ENCODE measurements at places on chromosomes 6 and 20.

DNA sequence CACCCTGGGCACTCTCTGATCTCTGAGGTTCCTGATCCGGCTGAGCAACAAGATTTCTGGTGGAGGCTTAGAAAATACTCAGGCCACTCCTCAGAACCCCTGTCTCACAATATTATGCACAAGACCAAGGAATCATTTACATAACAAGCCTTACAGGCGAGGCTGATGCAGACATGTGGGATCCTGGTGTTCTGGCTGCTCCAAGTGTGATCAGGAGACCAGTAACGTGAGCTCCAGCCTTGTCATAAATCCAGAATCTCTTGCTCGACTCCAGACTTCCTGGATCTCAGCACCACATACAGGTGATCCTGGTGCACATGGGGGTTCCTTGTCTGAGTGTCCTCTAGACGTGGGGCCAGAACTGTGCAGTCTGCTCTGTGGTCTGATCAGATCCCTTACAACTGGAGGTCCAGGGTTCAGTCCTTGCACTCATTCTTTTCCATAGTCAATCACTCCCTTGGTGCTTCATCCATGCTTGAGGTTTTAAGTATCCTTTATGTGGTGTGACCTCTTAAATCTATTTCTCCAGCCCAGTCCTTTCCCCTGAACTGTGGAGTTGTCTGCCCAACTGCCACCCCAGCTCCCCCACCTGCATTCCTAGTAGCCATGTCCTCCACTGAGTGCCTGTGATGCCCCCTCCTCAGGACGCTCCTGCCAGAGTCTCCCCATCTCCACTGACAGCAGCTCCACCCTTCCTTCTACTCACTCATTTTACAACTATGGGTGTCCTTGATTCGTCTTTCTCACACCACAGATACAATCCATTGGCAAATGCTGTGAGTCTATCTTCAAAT lies 5.1 kb downstream of the HLA-C start:
- DNase-seq = no peak

GRCh38 chr6:24658573-24659560 lies 7.8 kb downstream of the TDP2 start:
- DNase-seq = no peak

DNA sequence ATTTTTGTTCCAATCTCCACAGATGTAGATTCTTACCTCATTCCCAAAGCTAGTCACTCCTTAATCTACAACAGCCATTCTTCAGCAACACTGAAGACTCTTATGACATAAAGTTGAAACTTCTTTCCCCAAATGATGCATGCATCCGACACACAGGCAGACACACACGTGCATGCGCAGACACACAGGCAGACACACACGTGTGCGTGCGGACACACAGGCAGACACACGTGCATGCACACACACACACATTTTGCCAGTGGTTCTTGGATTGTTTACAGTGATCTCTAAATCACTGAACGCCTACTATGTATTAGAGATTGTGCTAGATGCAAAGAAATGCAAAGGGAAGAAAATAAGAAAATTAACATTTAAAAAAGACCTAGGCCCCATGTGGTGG lies 9.0 kb upstream of the TRPC4AP start:
- DNase-seq = no peak

- no peak for DNase-seq
These were observed 54.7 kb upstream of the PDE7B start for GRCh38 chr6:135796643-135797305.

DNA sequence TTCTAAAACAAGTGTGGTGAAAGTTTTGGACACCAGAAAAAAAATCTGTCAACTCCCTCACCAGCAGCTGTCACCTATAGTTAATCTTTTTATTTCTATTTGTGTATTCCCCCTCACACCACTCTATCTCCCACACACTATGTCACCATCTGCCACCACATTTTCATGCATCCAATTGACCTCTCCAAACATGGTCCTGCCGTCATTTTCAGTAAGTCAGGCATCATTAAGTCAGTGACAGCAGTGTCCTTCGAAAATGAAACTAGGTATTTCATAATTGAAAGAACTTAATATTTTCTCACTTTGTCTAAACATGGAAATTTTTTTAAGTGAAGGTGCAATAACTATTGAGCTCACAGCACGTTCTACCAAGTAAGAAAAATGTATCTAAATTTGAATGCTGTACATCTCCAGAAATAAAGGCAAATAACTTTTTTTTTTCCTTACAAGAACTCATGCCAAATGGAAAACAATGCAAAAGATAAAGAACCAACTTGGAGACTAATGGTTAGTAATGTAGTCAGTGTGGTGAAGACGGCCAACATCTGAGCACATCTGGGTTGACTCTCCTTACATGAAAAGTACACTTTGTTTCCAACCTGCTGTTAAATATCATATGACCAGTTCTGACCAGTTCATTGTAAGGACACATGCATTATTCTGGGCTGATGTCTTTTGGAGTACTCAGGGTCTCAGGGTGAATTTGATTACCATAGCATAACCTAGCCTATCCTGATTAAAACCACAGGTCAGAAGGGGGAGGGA lies 623.3 kb upstream of the MANEA start:
- no peak for DNase-seq

GRCh38 chr20:34049897-34050695 lies 56.4 kb downstream of the RALY start:
- DNase-seq = no peak

DNA sequence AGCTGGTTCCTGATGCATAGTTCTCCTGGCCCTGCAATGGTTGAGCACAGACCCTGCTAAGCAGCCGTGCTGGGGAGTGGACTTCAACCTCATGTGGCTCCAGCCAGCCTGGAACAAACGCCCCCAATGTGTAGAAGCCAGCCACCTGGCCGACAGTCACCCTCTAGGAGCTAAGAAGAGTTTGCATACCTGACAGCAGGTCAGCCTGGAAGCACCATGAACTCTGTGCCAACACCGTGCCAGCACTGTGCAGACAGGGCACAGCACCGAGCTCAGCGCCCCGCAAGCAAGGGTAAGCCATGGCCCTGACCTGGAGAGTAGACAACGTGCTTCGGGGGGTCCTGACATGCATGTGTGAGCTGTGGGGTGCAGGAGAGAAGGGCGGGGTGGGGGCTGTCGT lies 356.3 kb downstream of the ZFAND3 start:
- no peak for DNase-seq

DNA sequence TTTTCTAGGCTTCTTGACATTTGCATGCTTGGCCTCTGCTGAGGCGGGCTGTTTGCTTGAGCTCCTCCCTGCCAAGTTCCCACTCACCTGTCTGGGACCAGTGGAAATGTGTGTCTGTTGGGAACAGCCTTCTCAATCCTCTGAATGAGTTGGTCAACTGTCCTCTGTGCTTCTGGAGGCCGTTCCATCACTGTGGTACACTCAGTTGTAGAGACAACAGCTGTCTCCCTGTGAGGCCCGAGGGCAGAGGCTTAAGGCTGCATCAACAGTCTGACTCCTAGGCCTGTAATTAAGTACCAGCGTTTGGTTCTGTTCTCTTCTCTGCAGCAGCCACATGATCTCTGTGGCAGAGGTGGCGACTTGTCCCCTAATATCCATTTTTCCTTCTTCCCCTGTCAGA lies 110.9 kb downstream of the CDC5L start:
- no peak for DNase-seq
